ENCODE measurements at places on chromosomes 4 and X.

- no peak for DNase-seq
Measured at GRCh38 chr4:113701169-113701568, 60.4 kb downstream of the CAMK2D start.

DNA sequence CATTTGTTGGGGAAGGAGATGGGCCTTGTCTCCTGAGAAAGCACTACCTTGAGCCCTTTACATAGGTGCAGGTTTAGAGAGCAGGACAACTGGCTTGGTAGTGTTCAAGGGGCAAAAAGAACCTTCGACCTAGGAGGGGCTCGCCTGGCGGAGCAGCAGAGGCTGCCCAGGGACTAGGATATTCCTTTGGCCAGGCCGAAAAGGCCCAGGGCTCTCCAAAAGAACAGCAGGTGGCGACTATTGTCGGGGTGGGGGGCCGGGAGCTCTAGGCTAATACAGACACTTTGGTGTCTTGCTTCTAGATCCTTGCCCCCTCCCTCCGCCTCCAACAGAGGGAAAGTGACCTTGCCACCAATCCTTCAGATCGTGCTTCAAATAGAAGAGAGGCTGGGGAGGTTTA is 7.1 kb upstream of the POU3F4 start:
- DNase-seq, result no peak

DNA sequence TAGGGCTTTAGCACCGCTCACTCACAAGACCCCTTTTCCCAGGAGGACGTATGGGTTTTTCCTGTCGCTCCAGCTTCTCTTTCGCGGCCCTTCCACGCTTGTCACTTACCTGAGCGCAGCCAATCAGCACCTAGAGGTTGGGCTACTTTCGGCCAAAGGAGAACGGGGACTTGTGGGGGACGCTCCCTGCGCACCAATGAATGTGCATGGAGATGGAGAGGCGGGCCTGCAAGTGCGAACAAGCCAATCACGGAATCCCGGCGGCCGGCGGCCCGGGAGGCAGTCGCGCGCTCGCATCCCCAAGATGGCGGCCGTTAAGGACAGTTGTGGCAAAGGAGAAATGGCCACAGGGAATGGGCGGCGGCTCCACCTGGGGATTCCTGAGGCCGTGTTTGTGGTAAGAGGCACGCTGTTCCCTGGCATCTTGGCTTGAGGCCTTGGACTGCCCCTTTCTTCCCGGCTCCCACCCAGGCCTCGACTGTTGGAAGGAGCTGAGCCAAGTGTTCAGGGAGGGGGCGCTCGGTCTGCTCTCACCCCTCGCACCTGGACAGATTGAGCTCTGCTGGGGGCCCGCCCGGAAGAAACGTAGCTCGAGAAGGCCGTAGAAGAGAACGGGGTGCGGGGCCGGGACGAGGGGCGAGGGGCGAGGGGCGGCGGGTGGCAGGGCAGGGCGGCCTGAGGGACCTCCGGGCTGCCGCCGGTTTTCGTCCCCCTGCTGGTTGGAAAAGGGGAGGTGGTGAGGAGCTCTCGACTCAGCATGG is at the start of gene VBP1:
Gene VBP1 (plus strand): TSS at position 282 of the 761 bp plus-strand sequence. CDS start 23 bp downstream, at position 305.
- peak; percentile 90 for DNase-seq

- DNase-seq, result no peak
Measured at GRCh38 chr4:150909116-150909515, 106.0 kb downstream of the LRBA start.

DNA sequence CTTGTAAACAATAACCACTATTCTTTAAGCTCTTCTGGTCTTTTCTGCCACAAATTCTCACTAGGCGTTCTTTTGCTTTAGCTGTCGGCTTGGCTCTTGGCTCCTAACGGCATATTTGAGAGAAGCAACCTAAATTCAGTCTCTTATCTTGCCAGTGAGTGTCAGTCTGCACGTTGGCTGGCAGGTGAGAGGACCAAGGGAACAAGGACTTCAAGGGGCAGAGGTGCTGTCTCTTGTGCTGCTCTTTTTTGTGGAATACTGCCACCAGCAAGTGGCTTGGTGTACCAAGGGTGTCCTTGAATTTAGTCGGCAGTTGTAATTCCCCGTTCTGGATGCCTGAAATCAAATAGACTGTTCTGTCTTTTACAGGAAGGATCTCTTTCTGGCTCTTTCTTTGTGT is 77.8 kb upstream of the SLC4A4 start:
- no peak for DNase-seq

- no peak for DNase-seq
Measured at GRCh38 chrX:138877746-138878145, 166.2 kb upstream of the FGF13 start.

GRCh38 chr4:124632439-124632838 is 80.1 kb downstream of the ANKRD50 start:
- DNase-seq, result no peak

DNA sequence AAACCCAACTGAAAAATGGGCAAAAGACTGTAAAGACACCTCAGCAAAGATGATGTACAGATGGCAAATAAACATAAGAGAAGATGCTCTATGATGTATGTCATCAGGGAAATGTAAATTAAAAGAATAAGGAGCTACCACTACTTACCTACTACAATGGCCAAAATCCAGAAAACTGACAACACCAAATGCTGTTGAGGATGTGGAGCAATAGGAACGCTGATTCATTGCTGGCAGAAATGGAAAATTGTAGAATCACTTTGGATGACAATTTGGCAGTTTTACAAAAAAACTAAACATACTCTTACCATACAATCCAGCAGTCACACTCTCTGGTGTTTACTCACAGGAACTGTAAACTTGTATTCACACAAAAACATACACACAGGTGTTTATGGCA is 222.3 kb upstream of the LDB2 start:
- no peak for DNase-seq

DNA sequence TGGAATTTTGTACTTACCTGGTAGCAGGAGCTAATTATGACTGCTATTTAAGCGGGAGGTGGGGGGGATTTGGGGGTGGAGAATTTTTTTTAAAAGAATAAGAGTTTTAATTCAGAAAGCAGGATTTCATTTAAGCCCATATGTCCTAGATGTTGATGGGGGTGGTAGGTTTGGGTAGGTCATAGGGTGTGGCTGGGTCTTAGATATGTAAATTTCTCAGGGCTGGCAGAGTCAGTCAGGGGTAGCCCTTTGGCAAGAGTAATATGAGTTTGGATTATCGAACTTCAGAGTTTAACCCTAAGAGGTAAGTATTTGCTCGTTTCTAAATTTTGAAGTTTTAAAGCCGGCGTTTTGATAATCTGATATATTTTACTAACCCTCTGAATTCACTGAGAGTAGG is 35.2 kb upstream of the COX18 start:
- DNase-seq, result no peak

DNA sequence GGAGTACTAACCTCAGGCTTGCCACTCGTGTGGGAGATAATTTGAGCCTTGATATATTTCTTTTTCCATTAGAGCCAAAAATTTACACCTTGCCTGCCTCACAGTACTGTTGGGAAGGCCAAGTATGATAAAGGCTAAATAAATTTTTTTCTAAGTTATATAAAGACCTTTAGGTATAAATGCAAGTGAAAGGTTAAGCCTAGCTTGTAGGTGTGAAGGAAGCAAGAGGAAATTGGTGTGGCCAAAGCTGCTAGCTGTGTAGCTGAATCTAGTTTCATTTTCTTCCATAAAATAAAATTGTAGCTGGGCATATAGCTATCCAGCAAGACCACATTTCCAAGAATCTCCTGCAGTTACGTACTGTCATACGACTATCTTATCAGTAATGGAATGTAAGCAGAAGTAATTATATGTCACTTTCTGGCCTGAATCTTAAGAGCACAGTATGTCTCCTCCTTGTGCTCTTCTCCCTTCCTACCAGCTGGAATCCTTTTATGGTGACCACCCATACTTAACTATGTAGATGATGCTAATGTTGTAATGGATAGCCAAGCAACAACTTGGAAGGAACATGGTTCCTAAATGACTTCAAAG is 14.3 kb upstream of the GABRE start:
- no peak for DNase-seq

- DNase-seq, result no peak
Measured at GRCh38 chrX:152897222-152898131, at the start of gene ZNF185. ZNF185 (plus strand) TSS chrX:152898067; CDS start chrX:152914490, 16,423 bp downstream.

Data from NCI-H1417 (cell line).